Skin of body (tissue), 3 donors: ENCODE measurements at places on chromosomes 3 and 15. TPM values are rescaled to one million over a fixed set of nuclear protein-coding genes. Genes with fewer than 3 reads are reported as not detected.

- no peak for DNase-seq
Observed at GRCh38 chr3:134201201-134202130, 49.2 kb downstream of the RYK start.

- DNase-seq, result no peak
Observed at GRCh38 chr3:191362037-191362436, 31.7 kb upstream of the UTS2B start.

GRCh38 chr3:49634736-49635135 lies 39.4 kb upstream of the APEH start:
- DNase-seq, result no peak

DNA sequence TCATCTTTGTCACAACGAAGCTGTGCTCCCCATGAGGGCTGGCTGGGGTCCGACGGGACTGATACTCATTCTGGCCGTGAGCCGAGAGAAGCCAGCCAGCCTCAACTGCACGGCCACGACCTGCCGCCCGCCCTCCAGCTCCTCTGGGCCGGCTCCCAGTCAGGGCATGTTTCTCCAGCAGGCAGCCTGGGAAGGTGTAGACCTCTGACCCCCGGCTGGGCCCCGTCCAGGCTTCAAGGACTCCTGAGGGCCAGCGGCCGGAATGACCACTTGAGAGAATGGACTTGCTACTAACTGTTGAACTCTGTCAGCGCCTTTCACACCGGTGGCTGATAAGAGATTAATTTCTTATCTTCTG lies 18.1 kb upstream of the MUC4 start:
- no peak for DNase-seq

DNA sequence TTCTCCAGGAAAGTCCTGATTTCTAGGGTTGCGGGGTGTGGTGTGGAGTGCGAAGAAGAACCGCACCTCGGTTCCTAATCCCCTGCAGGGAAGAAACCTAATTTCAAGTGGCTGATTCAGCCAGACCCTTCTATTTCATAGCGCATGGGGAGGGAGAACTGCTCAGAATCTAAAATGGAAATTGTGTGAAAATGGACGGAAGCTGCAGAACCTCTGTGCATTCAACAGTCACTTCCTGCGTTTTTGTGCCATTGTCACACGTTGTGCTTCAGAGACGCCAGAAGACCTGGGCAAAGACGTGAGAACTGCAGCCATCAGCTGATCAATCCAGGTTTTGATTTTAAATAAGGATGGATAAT lies 1.2 kb downstream of the SIDT1 start:
- DNase-seq, result no peak

GRCh38 chr15:65792138-65792987 lies at the start of gene DENND4A:
TSS of gene DENND4A (minus strand) at chr15:65792293. CDS start at chr15:65756450, 35,843 bp downstream.
- peak; percentile 98 for DNase-seq

- DNase-seq, result no peak
Observed at GRCh38 chr3:188156056-188156455, 2.1 kb downstream of the LPP start.

GRCh38 chr3:108093021-108093420 lies 2.2 kb upstream of the CD47 start:
- DNase-seq, result no peak

DNA sequence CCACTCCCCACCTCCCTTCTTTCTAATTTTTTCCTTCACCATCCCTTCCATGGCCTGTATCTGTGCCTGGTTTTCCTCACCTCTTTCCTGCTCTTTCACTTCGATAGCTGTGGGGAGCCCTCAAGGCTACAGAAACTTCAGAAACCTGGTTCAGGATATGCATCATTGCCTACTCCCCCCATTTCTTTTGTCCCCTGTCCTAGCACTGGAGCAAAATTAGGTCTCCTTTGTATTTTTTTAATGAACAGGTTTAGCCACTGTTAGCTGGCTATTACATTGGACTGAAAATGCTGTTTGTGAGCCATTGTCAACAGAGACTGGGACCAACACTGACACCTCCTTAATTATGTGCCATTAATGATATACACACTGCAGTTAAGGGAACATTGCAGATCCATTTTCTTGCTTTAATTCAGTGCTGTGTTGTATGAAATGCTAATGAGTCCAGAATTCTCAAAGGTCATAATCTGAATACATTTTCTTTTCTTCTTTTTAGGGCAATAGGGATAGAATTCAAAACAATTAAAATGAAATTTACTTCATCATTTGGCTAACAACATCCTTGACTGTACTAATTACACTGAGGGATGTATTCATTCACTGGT lies 138.6 kb downstream of the PDCD6IP start:
- no peak for DNase-seq

GRCh38 chr3:116449546-116450350 lies 4.5 kb upstream of the LSAMP start:
- no peak for DNase-seq

DNA sequence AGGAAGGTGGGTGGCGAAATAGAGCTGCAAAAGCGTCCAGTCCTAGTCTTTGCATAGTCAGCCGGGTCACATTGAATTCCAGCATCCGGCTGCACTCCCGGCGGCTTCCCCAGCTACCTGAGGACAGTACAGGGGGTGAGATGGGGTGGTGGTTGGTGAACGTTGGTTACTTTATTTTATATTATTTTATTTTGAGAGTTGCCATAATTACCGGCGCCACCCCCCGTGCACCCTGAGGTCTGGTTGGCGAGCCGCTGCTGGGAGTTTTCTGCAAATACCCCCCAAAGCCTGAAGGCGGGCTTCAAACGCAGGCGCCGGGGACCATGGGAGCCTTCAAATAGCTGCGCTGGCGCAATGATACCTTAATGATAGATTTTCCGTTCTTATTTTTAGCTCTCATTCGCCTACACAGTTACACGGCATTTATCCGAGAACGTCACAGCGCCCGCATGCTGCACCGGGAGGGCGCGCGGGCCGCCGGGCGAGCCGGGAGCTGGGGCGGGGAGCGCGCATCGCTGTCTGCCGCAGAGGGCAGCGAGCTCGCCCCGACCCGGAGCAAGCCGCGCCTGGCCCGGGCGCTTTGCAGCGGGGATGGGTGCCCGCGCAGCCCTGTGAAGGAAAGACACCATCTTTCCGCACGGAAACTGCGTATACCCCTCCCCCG lies 756 bp upstream of the RASGRF1 start:
- no peak for DNase-seq

DNA sequence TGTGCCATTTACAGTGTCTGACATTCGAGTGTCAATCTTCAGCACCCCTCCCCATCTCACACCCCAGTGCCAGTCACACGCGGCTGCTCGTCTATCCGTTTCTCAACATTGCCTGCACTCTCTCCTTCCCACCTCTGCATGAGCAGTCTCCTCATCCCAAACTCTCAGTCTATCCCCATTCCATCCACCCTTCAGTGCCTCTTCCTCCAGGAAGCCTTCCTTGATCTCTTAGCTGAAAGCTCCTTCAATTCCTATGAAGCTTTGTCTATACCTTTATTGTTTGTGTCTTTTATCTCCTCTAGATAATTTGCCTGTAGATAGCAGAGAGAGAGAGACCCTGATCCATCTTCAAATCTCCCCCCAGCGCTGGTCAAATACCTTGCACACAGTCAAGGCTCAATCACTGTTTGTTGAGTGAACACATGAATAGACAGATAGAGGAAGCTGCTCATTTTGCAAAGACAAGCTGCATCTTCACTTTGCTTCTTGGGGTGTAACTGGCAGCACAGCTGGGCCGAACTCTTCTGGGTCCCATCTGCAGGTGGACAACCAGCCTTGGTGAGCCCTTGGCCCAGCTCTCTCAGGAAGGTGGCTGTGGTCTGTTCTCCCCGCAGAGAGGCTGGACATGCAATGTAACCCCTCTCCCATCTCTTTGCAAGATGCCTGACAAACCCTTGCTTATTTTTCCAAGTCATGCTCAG lies 52.8 kb downstream of the ITGA11 start:
- DNase-seq, result no peak

TLR9 gene
- not detected for total RNA-seq

CNTN3 gene
- 21.7 TPM for total RNA-seq

C3orf20 gene
- not detected for total RNA-seq

ANKDD1A gene
- 3.6 TPM for total RNA-seq

SLC26A6 gene
- 9.9 TPM for total RNA-seq

ACP3 gene
- 21.8 TPM for total RNA-seq
